B cell (primary cell): ENCODE measurements at places on chromosomes 12 and 14.
A peak's percentile ranks its signal among the peaks of the same experiment; 100 is the strongest.

- peak; percentile 58 for DNase-seq
Measured at GRCh38 chr12:57620936-57621496, 9.8 kb downstream of the ARHGEF25 start.

GRCh38 chr14:31947076-31947475 lies 130.0 kb upstream of the ARHGAP5 start:
- DNase-seq, result no peak

GRCh38 chr12:60174476-60174875 lies 578.6 kb downstream of the SLC16A7 start:
- no peak for DNase-seq

DNA sequence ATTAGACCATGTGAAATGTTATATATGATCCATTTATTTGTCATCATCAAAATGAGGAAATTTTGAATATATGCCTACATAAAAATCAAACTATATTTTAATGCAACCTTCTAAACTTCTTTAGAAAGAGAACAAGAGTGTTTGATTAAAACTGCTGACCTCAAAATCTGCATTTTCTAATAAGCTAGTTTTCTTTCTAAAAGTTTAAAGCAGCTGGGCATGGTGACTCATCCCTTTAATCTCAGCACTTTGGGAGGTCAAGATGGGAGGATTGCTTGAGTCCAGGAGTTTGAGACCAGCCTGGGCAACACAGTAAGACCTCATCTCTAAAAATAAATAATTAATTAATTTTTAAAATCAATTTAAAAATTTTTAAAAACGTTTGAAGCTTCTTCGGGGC lies 36.2 kb downstream of the GNPTAB start:
- DNase-seq, result no peak

DNA sequence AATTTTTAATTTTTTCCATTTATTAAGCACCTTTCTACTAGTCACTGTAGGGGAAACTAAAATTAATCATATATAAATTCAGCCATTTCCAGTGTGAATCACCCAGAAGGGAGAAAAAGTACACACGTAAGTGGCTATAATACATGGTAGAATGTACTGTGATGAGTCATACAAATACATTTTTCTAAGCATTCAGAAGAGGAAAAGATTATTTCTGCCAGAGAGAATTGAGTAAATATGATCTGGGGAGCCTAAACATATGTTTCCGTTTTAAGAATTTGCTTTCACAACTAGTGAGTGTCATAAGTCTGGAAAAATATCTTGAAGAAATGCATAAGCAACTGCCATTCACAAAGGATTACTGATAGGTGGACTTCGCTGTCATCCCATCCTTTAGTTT lies 102.8 kb downstream of the TGFB3 start:
- no peak for DNase-seq

- DNase-seq, result no peak
Measured at GRCh38 chr14:38481952-38482678, 226.2 kb upstream of the CLEC14A start.

- DNase-seq, result peak; percentile 15
Measured at GRCh38 chr12:128259556-128260070, 7.4 kb upstream of the TMEM132C start.

GRCh38 chr12:55126106-55126505 lies at the start of gene OR9K2:
OR9K2 (plus strand) TSS chr12:55126406; CDS start chr12:55129835, 3,429 bp downstream.
- DNase-seq, result no peak

DNA sequence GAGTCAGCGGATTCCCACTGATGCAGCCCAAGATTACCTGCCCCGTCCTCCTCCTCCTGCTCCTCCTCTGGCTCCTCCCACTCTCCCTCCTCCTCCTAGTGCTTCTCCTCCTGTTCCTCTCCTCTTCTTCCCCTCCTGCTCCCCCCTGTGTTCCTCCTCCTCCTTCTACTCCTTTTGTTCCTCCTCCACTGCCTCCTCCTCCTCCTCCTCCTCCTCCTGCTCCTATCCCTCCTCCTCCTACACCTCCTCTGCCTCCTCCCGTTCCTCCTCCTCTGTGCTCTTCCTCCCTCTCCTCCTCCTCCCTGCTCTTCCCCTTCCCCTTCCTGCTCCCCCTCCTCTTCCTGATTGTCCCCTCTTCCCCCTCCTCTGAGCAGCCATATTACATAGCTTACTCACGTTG lies 141.3 kb downstream of the CACNA1C start:
- DNase-seq, result no peak

GRCh38 chr12:81359736-81360135 lies 281.9 kb downstream of the ACSS3 start:
- no peak for DNase-seq

DNA sequence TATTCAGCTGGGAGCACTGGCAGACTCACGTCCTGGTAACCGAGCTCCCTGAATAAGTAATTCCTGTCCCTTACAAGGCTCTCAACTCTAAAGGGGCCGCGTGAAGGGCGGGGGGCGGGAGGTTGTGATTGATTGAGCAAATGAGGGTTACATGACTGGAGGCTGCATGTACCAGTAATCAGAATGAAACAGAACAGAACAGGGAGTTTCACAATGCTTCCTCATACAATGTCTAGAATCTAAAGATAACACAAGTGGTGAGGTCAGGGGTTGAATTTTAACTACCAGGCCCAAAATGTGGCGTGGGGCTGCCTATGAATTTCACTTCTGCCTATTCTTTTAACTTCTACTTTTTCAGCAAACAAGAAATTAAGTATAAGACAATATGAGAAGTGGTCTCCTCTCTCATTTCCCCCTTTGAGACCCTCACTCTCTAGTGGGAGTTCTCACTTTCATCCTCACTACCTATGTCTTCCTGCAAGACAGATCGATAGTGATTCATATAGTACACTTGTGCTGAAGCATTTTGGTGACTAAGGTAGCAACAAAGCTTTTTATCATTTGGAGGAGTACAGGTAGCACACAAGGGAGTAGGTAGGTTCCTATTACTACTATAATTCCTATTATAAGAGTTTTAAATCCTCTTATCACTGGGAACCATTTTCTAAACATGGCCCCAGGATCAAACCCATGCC lies 239.8 kb downstream of the KTN1 start:
- DNase-seq, result no peak

DNA sequence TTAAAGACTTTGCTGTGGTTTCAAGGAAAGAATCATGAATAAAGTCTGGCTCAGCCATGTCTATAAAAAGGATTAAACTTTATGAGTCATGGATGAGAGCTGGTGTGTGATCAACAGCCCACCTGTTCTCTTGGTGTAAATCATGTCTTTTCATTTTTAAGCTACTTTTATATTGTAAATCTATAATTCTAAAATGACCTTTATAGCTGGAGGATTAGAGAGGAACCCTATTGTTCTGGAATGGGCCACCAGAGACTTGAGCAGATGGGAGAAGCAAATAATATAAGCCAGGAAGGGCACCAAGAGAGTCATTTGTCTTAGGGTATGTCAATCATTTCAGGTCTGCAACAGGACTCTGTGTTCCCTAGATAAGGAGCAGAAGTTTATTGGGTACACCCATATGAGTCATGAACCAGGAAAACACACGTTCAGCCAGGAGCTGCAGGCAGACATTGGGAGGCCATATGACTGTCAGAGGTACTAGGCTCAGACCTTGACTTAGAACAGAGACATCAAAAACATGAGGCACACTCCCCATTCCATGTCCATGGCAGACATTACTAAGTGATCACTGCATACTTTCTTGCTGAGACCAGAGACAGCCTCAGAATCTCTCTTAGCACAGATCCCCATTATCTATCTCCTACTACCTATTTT lies 49.3 kb downstream of the NDUFA12 start:
- no peak for DNase-seq

GRCh38 chr12:109566424-109566823 lies 6.9 kb downstream of the MMAB start:
- DNase-seq, result no peak

GRCh38 chr12:56803750-56804149 lies 40.6 kb downstream of the HSD17B6 start:
- DNase-seq, result no peak

- DNase-seq, result no peak
Measured at GRCh38 chr12:52201451-52201839, 9.6 kb upstream of the KRT80 start.

GRCh38 chr14:103961928-103962578 lies 19.7 kb upstream of the RD3L start:
- DNase-seq, result no peak

DNA sequence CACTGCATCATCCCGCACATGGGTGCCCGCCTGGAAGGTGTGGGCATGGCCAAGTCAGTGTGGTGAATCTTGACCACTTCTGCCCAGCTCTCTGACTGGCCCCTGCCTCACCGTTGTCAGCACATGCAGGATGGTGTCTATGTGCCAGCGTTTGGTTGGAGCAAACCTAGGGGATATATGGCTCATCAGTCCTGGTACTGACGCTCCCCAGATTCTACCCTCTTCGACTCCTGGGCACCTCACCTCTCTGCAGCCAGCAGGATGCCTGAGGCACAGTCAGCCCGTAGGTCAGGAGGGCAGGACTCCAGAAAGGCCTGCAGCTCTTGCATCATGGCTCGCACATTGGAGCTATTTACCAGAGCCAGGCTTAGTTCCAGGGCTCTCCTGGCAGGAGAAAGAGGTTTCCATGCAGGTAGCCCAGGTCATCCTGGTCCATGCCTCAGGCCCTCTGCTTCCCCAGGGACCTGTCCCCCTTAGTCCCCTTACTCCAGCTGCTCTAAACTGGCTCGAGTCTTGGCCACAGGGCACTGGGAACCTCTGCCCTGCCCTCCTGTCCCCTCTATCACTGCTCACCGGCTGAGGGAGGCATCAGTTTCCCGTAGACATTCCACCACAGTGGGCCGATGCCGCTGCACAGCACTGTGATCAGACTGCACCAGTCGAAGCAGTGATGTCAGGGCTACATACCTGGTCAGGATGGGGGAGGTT lies 4.0 kb downstream of the AP1G2 start:
- DNase-seq, result no peak

GRCh38 chr12:119544765-119545625 lies 48.6 kb upstream of the TMEM233 start:
- peak; percentile 65 for DNase-seq

DNA sequence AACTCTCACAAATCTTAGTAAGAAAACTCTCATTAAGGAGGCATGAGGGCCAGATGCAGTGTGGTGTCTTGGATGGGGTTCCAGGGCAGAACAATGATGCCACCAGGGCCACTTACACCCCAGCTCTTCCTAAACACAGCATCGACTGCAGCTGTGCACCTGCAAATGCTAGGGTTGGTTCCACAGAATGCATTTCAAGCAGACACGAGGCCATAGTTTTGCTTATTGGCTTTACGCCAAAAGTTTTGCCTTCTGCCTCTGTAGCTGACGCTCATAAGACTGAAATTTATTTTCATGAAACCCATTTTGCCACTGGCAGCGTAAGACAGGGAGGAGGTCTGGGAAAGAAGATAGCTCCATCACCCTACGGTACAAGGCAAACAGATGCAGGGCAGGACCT lies 179.0 kb downstream of the RIMBP2 start:
- no peak for DNase-seq

DNA sequence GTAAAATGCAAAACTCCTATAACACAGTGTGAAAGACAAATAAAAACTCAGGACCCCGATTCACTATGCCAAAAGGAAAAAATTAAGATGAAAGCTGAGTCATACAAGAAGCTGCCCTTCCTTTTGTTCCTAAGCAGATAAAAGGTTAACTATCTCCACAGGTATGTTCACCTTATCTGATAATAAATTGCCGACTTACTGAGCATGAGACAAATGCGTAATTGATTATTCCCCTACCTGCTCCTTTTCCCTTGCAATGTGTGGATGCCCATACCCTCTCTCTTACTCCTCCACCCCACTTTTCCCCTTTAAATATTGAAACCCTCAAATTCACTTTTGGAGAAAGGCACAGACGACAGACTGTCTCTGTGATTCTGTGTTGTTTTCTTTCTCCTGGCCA lies 148.6 kb upstream of the TMEM260 start:
- DNase-seq, result no peak

- DNase-seq, result no peak
Measured at GRCh38 chr14:66009089-66009488, 477.1 kb upstream of the CCDC196 start.

- no peak for DNase-seq
Measured at GRCh38 chr14:62453226-62453625, 592.0 kb downstream of the KCNH5 start.

- DNase-seq, result peak; percentile 58
Measured at GRCh38 chr14:51848120-51848519, 12.3 kb upstream of the GNG2 start.

GRCh38 chr14:50512463-50512862 lies 19.9 kb downstream of the MAP4K5 start:
- no peak for DNase-seq

- DNase-seq, result peak; percentile 58
Measured at GRCh38 chr14:56474419-56475022, 105.1 kb upstream of the TMEM260 start.

DNA sequence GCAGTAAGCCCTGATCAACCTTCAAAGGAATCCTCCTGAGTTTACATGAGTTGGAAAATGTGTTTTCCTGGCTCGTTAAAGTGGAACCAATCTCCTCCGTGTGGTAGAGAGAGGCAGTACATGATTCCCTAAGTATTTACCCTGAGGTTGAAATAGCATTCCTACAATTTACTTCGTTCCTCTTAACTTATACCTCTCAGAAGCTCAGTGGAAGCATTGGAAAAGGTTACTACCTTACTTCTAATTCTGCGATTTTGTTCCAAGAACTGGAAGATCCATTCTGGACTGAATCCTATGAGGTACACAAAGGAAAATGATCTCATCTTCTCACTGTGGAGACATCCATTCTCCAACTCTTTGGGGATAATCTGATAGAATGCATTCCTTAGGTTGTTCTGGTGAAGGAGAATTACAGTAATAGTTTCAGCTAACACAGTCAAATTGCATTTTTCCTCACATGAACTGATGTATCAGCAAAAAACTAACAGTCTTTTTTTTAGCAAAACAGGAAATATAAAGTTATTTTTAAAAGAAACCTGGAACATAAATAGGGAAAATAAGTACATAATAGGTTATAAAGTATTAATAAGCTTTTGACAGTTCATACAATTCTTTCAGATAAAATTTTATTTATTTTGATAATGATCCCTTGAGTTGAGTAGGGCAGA lies 475.6 kb downstream of the PDZRN4 start:
- DNase-seq, result no peak

DNA sequence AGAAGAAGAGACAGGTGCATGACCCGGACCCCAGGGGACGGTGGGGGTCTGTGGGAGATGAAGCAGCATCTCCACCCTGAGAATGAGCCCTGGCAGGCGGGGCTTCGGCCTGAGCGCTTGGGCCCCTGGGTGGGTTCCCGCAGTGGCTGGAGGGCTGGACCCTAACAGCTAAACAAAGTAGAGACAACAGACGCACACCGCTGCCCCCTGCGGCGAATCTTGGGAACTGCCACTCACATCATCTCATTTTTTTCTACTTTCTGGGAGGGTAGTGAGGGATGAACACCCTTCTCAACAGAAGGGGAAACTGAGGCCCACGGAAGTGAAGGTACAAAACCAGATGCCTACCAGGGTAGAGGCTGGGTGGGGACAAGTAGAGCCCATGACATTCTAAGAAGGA lies 104.7 kb downstream of the RFLNA start:
- peak; percentile 55 for DNase-seq

GRCh38 chr14:77122526-77123125 lies 19.0 kb downstream of the ZDHHC22 start:
- peak; percentile 46 for DNase-seq
